ENCODE measurements at places on chromosomes 3 and 15. TPM values are rescaled to one million over a fixed set of nuclear protein-coding genes. Genes with fewer than 3 reads are reported as not detected.

- H3K27me3 ChIP-seq: no peaks in the 10 kb centered on the region
- no peak for DNase-seq
- H3K4me3 ChIP-seq: no peak overlapping the region
- H3K36me3 ChIP-seq: no peaks in the 10 kb centered on the region
- no peaks in the 10 kb centered on the region for H3K4me1 ChIP-seq
These were observed 368.1 kb upstream of the SEMA6D start for GRCh38 chr15:47349179-47349578.

- H3K36me3 ChIP-seq: no peaks in the 10 kb centered on the region
- H3K27me3 ChIP-seq: no peaks in the 10 kb centered on the region
- no peak overlapping the region for H3K4me3 ChIP-seq
These were observed 115.2 kb upstream of the PDZRN3 start for GRCh38 chr3:73739791-73740453.

- H3K4me1 ChIP-seq: peaks cover 12% of the 10 kb centered on the region
- no peaks in the 10 kb centered on the region for H3K36me3 ChIP-seq
- no peak for DNase-seq
- H3K4me3 ChIP-seq: no peak overlapping the region
These were observed 62.0 kb upstream of the MRPL3 start for GRCh38 chr3:131564812-131565211.

DNA sequence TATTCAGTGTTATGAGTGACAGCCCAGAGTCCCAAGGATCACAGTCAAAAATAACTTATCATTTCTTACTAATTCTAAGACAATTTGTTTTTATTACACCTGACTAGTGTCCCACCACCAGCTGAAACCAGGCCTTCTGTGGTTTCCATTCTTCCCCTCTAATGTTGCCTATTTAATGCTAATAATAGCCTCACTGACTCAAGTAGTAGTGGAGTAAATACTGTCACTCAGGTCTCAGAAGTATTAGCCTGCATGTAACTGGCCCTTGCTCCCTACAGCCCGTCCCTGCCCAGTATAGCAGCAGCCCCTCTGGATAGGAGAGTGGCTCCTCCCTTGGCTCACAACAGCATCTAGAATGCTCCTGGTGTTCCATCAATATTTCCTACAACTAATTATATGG, 665.5 kb downstream of the NTRK3 start:
- H3K27me3 ChIP-seq: no peaks in the 10 kb centered on the region
- no peaks in the 10 kb centered on the region for H3K4me1 ChIP-seq
- no peaks in the 10 kb centered on the region for H3K36me3 ChIP-seq

- H3K36me3 ChIP-seq: no peaks in the 10 kb centered on the region
- peaks cover 15% of the 10 kb centered on the region for H3K4me1 ChIP-seq
- H3K27ac ChIP-seq: peak overlapping the region; percentile 90
- peak; percentile 49 for DNase-seq
- H3K4me3 ChIP-seq: peak overlapping the region; percentile 96
These were observed 577 bp downstream of the ZNF148 start for GRCh38 chr3:125374501-125374995.

GRCh38 chr15:58475573-58476524, 44.1 kb downstream of the LIPC start:
- no peak overlapping the region for H3K27ac ChIP-seq
- no peak overlapping the region for H3K4me3 ChIP-seq
- DNase-seq: peak; percentile 82
- H3K36me3 ChIP-seq: no peaks in the 10 kb centered on the region
- peaks cover 17% of the 10 kb centered on the region for H3K4me1 ChIP-seq
- H3K27me3 ChIP-seq: no peaks in the 10 kb centered on the region

Gene FURIN
- 122 TPM for total RNA-seq
